ENCODE measurements at places on chromosomes 7 and 10.

- DNase-seq, result no peak
These were observed 95.0 kb upstream of the KIAA1217 start for GRCh38 chr10:24113901-24114300.

GRCh38 chr10:104612571-104613205 lies 28.4 kb upstream of the SORCS3 start:
- DNase-seq, result no peak

GRCh38 chr10:80452640-80453039 lies 1.5 kb upstream of the TSPAN14 start:
- no peak for DNase-seq

GRCh38 chr10:5041471-5042023 lies 37.9 kb upstream of the AKR1C2 start:
- no peak for DNase-seq

- no peak for DNase-seq
These were observed 26.7 kb downstream of the CYCS start for GRCh38 chr7:25098096-25099046.

All from NCI-H2081 treated with DMSO at 0.1 percent for 48 hours (cell line).